ELF-1 (cell line): ENCODE measurements at places on chromosomes 4 and X.

DNA sequence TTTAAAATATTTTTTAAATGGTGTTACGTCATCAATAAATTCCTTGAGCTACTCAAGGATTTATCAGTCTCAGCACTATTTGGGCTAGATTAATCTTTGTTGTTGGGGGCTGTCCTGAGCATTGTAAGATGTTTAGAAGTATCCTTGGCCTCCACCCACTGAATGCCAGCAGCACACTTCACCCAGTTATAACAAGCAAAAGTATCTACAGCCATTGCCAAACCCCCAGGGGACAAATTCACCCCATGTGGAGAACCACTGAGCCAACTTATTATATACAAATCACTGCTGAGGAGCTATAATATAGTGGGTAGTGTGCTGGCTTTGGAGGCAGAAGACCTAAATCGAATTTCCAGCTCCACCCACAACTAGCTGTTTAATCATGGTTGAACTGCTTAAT lies 58.3 kb downstream of the ATP10D start:
- DNase-seq: no peak

DNA sequence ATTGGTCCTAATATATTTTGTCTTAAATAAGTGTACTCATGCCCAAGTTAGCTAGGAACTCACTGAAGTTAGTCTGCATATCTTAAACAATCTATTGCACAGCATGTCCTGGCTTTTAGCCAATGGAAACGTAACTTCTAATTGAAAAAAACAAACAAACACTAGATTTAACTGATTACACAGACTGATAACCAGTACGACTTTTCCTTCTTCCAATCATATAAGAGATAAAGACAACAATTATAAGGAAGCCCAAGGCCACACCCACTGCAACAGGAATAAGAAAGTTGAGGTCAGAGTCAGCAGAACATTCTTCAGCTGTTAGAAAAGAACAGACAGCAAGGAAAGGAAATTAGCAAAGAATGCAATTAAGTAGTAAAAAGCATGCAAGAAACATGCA lies 40.8 kb downstream of the LAMP2 start:
- no peak for DNase-seq

GRCh38 chrX:148976571-148977400 lies 476.4 kb downstream of the AFF2 start:
- DNase-seq: no peak

- peak; percentile 76 for DNase-seq
Measured at GRCh38 chrX:142804085-142804484, 221.6 kb upstream of the SPANXN4 start.

DNA sequence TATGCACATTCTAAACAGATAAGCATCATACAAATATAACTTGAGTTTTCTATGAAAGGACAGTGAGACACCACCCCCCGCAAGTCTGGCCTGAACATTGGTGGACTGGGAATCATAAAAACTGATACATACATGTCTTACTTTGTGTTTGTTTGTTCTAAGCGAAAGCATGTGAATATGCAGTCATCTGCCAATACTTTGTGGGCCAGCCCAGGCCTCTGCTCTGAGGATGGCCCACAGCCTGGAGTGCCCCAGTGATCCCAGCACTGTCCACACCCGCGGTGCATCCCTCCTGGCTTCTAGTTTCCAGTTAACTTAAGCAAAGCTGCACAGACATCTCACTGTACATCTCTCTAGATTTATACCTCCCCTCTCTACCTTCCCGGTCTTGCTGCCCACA lies 146.5 kb downstream of the GPR143 start:
- no peak for DNase-seq

DNA sequence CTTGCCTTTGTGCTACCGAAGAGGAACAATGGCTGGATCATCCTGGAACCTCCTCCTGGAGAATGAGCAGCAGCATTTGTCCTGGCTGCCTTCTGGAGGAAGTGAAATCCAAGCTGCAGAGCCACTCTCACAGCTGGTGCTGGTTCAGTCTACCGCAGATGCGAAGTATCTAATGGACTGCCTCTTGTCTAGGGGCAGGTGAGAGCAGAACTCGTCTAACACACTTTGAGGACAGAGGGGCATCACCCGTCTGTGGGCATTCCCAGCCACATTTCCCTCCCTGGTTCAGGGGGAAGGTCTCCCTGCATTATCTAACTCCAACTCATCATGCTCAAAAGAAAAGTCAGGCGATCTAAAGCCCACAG lies 338.2 kb upstream of the GATB start:
- no peak for DNase-seq

GRCh38 chr4:153176938-153177337 lies 27.3 kb upstream of the TRIM2 start:
- DNase-seq: no peak

DNA sequence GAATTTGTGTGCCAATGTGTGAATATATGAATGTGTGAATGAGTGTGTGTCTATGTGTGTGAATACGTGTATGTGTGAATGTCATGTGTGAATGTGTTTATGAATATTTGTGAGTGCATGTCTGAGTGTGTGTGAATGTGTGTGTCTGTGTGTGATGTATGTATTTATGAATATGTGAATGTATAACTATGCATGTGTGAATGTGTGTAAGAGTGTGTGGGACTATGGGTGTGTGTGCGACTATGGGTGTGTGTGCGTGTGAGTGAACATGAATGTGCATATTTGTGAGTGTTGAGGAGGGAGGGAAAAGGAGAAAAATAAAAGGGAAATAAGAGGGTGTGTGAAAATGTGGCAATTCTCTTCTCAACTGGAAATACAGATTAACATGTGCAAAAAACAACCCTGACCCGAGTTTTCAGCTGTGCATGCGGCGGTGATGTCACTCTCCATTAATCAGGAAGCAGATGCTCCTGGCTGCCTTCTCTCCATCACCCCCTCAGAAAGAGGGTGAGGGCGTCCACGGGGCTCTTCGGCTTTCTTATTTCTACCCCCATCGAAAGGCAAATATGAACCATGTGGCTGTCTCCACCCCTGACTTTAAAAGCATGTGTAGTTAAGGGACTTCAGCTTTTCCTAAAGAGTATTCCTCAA lies 219.8 kb downstream of the MAML3 start:
- no peak for DNase-seq

GRCh38 chr4:74028504-74028903 lies 10.0 kb downstream of the CXCL3 start:
- DNase-seq: no peak

DNA sequence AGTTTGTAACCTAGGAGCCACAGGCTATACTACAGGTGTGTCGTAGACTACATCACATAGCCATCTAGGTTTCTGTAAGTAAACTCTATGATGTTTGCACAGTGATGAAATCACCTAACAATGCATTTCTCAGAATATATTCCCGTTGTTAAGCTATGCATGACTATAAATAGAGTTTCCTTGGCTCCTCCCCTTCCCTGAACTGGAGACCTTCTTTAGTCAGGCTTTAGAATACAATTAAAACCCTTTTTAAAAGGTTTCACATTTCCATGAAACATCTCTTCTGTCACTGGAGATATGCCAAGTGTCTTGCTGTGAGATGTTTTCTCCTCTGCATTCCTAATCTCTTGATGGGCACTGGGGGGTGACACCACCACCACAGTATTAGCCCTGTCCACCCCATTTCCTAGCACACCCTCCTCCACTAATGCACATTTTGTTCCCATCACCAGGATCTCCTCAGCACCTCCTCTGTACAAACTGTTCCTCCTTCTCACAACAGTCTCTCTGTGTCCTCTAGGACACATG lies 334.6 kb upstream of the CPEB2 start:
- DNase-seq: no peak
